ENCODE measurements at places on chromosomes 4 and X.

- DNase-seq, result no peak
Observed at GRCh38 chr4:39745920-39746319, 48.0 kb downstream of the UBE2K start.

GRCh38 chrX:150005027-150005426, 66.7 kb upstream of the EOLA2 start:
- no peak for DNase-seq

- DNase-seq, result no peak
Observed at GRCh38 chr4:88803600-88804096, 106.0 kb upstream of the NAP1L5 start.

GRCh38 chr4:138406876-138407275, 164.7 kb upstream of the SLC7A11 start:
- no peak for DNase-seq

DNA sequence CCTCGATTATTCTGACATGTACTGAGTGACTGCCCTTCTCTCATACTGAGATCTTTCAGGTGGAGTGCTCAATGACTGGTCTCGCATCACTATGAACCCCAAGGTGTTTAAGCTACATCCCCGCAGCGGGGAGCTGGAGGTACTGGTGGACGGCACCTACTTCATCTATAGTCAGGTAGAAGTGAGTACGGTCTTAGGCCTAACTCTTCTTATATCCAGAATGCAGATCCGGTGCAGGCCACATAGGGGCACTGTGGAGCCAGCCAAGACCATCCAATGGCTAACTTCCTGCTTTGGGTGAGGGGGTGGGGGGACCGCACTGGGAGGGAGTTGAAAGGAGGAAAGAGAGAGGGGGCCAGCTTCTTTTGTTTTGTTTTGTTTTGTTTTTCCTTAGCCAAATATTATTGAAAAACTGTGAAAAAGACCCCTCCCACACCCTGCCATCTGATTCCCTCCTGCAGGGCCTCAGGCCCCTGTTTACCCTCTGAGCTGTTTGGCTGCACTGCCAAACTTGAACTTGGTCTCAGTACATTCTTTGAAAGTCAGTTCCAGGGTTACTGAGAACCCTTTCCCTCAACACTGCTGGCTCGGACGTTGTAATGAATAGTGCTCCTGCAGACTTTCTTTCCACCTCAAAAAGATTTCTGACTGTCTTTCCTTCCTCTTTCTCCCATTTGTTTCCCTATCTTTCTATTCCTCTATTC, 16.2 kb downstream of the AWAT2 start:
- DNase-seq, result peak; percentile 4

DNA sequence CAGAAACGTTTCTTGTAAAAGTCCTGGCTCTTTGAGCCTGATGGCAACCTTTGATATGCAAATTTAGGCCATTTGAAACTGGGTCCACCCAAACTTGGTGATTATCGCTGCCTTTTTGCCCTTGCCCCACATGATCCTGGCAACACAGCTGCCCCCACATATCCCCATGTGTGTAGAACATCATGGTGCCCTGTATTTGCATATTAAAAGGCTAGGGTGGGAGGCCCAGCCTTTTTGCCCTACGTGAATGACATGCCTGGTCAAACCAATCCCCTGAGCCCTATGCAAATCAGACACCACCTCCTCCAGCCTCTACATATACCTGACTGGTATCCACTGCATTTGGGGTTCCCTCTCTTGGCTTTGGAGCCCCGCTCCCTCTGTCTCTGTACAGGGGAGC, 202.4 kb downstream of the MAB21L2 start:
- DNase-seq, result no peak

DNA sequence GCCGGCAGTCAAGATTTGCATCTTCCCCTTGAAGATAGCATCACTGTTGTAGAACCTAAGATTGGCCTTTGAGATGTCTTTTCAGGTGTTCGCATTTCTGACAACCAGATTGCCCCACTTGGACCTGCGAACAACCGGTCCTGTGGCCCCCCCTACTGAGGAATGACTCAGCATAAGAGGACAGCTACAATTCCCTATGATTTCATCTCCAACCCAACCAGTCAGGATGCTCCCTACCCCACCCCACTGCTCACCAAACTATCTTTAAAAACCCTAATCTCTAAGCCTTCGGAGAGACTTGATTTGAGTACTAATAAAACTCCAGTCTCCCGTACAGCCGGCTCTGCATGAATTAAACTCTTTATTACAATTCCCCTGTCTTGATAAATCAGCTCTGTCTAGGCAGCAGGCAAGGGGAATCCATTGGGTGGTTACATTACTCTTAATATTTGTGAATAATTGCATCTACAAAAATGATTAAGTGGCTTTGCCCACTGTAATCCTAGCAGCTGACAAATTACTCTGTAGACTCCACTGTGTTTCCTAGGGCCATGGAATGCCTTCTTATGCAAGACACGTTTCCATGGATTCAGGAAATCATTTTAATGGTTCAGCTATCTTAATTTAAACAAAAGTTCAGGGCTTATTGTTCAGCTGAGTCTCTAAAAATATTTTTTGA, 95.4 kb downstream of the GPR143 start:
- no peak for DNase-seq

DNA sequence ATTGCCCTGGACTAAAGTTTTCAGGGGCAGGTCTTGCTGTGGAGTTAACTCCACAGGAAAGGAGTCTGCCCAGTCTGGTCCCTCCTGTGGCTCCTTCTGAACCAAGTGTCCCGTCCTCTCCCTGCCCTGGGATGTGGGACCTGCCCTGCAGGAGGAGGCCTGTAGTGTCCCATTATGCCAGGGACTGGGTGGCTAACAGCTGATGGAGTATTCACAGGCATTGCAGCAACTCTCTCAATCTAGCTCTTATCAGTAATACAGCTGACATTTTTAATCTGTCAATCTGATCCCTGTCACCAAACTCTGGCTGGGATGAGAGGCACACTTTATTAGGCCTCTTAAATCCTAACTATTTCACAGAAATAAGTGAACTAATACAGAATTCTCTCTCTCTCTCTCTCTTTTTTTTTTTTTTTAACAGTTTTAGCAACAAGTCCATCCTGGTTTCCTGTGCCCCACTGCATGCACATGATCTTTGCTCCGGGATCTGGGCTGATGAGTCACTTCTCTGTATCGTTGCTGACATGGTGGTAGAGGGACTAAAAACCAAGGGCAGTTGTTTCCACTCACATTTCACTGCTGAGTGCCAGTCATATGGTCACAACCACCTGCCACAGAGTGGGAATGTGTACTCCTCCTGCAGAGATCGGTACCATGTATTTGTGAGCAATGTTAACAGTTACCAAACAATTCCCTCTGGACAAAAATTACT, 39.1 kb downstream of the HAND2 start:
- DNase-seq, result no peak

DNA sequence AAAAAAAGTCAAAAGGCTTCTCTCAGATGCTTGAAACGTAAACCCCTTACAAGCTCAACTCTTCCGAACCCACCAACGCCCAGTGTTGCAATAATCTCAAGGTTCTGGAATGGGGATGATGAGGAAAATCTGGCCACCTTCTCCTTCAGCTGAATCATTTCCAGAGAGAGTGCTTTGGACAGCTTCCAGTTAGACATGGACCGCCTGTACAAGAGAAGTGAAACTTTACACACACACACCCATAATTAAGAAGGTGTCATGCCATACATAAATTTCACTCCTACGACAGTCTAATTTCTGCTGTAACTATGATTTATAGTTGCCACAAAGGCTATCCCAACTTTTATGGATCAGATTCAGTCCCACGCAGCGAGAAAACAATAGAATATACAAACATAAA, 72.3 kb downstream of the PRKG2 start:
- DNase-seq, result no peak

Data from stimulated activated CD8-positive, alpha-beta memory T cell treated with anti-CD3 and anti-CD28 coated beads, Interleukin-15, amount 100 ng/mL, for 48 hours (primary cell).